Muscle of leg (tissue), 16 donors: ENCODE measurements at places on chromosomes 2 and 18. TPM values are rescaled to one million over a fixed set of nuclear protein-coding genes. Genes with fewer than 3 reads are reported as not detected.

The NPC1 gene
- total RNA-seq, result 25.3 TPM

- DNase-seq, result peak; percentile 47
Measured at GRCh38 chr18:24584813-24585212, 124.4 kb downstream of the HRH4 start.

- no peak for DNase-seq
Measured at GRCh38 chr18:48238206-48238605, 171.0 kb downstream of the ZBTB7C start.

GRCh38 chr18:2896990-2897389 lies 50.2 kb downstream of the EMILIN2 start:
- DNase-seq, result no peak

GRCh38 chr2:24261441-24261840 lies 86.6 kb downstream of the FAM228A start:
- no peak for DNase-seq

The DTNA gene
- total RNA-seq, result 74.7 TPM

DNA sequence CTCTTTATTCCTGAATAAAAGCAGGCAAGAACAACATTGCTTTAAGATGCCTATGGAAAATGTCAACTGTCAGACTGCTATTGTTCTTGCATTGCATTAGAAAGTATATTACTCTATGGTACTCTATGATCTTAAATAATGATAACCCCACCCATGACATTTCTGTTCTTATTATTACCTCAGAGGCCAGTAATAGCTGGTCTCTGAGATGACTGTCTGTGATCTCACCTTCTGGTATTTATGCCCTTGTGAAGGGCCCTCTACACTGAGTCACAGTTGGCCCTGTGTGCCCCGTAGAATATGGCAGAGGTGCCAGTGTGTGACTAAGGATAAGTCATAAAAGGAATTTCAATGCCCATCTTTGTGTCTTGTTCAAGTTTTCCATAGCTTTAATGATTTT lies 61.0 kb downstream of the SPP2 start:
- no peak for DNase-seq

DNA sequence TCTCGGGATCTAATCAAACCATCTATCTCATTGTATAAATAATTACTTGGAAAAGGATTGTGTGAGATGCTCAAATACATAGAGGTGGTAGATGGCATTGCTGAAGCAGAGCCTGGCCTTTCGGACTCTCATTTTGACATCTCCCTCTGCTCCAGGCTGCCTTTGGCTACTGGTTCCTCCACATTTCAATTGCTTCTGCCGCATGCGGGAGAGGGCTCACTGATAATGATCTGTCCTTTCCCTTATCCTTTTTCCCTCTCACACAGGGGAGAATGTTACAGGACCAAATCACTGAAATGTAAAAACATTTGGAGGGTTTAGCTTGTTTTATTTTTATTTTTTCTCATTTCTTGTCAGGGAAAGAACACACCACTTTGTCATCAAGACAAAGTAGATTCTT lies 380.6 kb upstream of the UBE2E3 start:
- DNase-seq, result no peak

DNA sequence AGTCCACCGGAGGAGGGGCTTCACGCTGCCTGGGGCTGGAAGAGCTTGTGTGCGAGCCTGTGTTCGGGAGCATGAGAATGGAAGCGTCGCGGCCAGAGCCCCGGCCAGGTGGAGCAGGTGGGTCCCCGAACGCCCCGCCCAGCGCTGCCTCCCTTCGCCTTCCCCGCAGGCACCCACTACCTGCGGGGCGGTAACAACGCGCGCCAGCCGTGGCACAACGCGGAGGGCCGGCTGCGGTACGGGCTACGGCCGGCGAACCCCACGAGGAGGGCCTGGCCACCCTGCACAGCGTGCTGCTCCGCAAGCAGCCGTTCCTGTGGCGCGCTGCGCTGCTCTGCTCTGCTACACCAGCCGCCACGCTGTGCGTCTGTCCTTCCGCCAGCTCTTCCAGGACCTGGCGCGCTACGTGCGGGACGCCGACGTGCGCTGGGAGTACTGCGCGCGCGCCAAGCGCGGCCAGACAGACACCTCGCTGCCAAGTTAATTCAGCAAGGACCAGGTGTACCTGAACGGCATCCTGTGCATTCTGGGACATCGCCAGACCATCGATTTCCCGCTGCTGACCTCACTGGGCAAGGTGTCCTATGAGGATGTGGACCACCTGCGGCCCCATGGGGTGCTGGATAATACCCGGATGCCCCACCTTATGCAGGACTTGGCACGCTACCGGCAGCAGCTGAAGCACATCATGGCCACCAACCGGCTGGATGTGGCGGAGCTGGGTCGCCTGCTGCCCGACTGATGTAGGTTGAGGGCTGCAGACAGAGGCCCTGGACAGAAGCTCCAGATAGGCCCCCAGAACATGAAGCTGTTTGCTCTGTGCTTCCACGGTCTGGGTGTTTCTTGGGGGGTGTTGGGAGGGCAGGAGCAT lies 200.6 kb downstream of the NAPG start:
- DNase-seq, result no peak

The CGREF1 gene
- 6.7 TPM for total RNA-seq

The AFG3L2 gene
- 46.1 TPM for total RNA-seq
